Panc1 (cell line): ENCODE measurements at places on chromosomes 3 and 15.

DNA sequence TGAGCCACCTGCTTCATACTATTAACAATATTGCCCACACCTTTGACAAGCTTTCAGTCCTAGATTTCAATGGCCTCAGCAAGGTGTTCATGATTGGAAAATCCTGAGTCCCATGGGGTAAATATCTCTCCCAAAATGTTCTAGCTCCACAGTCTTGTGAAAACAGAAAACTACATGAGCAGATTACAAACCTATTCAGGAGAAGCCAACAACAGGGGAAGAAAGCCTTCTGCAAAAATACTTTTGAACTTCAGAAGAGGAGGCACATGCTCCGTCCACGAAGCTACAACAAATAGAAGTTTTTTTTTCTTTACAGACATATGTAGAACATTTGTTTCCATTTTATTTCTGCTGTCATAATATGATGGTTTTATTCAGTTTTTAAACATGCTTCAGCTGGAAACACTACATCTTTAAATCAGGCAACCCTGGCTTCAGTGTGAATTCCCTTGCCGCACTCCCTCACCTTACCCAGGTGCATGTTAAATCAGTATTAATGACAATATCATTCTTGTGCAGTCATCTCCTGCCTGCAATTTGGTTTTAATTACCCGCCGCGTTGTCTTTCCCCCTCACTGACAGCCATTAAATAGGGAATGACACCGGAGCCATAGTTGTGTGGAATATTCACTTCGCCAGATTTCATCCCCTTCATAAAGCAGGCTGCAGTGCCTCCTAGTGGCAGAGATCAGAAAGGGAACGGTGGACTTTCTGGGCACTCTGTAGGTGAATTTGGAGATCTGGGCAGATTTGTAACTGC, 725.5 kb upstream of the ARRDC4 start:
- DNase-seq: peak; percentile 38

- no peak for DNase-seq
Observed at GRCh38 chr15:63340878-63341277, 40.8 kb downstream of the CA12 start.

- DNase-seq: no peak
Observed at GRCh38 chr3:79947469-79947868, 179.7 kb upstream of the ROBO1 start.

DNA sequence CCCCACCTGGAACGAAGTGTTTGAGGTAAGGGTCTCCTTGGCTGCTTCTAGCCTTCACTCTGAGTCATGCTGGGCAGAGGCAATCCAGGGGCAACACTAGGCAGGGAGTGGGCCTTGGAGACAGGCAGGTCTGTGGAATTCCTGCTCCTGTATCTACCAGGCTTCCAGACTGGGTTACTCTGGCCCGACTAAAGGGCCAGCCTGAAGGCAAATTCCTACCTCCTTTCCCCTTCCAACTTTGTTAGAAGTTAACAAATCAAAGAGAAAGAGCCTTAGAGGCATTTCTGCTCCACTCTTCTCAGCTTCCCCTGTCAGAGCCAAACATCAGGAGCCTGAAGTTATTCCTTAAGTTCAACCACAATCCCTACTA, 30.1 kb downstream of the ESYT3 start:
- no peak for DNase-seq

GRCh38 chr3:148360051-148360450, 337.7 kb upstream of the AGTR1 start:
- DNase-seq: no peak

- no peak for DNase-seq
Observed at GRCh38 chr3:173770011-173770410, 372.5 kb downstream of the NLGN1 start.

DNA sequence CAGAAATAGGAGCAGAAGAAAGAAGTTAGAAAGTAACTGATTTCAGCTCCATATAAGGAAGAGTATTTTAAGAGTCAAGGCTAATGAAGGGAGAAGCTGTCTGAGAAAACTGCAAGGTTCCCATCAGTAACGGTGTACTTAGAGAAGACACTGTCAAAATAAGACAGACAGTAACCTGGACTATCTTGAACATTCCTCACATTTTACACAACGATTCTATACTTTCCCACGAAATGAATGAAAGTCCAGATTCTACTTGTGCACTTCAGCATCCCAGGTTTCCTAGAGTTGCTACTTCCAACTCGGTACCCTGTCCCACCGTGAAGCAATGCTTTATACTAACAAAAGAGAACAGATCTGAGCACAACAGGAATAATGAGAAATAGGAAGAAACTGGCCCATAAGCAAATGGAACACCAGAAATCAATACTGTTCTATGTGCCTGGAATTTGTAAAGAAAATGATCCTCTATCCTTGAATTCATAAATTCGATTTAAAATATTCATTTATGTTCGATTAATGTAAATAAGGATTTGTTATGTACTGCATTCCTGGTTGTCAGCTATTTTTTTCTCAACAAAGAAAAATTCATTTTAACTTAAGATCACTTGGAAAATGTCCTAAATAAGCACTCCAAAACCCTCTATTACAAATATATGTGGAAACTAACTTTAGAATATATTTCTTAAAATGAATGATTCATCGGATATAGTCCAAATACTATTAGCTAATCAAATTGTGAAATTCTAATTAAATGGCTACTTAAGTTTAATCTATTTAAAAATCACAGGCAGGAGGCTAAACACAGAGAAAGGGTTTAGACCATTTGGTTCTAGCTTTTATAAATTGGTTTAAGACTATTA, 1.5 kb downstream of the C3orf70 start:
- no peak for DNase-seq

DNA sequence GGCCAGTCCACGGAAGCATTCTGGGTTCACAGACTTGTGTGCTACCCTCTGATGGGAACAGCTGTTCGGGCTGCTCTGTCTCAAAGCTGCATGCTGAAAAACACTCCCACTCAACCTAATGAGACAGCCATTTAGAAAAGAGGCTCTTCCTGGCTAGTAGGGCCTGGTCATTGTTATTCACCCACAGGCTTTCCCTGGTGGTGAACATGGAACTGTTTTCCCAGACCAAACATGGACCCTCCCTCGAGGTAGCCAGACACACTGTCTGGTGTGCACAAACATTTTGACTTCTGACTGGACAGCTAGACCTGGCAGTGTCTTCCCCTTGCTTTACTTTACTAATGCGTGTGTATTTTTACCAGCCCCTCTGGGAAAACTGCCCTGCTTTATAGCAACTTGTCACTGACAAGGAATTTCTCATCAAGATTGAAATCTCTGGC, 39.0 kb downstream of the MECOM start:
- no peak for DNase-seq

DNA sequence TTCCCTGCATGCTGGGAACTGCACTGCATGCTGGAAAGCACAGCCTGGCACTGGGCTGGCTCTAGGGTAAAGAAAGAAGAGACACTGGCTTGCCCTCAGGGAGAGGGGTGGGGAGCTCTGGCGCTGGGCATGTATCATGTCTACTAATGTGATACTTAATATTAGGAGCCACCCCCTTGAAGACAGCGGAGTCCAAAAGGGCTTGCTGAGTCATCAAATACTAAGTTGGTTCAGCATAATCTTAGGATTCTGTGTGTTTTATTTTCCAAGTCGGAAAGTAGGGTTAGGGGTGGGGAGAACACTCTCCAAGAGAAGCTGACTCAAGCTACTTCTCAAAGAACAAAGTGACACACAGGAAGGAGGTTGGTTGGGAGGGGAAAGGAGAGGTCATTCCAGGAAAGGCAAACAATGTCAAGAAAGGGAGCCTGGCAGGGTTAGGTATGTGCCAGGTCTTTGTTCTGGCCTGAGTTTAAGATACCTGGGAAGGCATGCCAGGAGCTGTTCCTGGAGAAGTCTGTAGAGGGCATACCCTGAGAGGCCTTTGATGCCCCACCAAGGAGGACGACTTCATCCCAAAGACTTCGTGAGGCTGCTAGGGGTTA, 237.8 kb upstream of the NR2E3 start:
- no peak for DNase-seq
